ENCODE measurements at places on chromosomes 2 and 18. TPM values are rescaled to one million over a fixed set of nuclear protein-coding genes. Genes with fewer than 3 reads are reported as not detected.

EFEMP1 gene
- 43.9 TPM for total RNA-seq

SGO2 gene
- 13.1 TPM for total RNA-seq

ITM2C gene
- 169 TPM for total RNA-seq

GRCh38 chr18:78732273-78733210, 247.1 kb upstream of the SALL3 start:
- peaks cover 24% of the 10 kb centered on the region for H3K27me3 ChIP-seq
- H3K27ac ChIP-seq = no peak overlapping the region
- DNase-seq = no peak
- H3K4me1 ChIP-seq = peaks cover 11% of the 10 kb centered on the region
- H3K36me3 ChIP-seq = no peaks in the 10 kb centered on the region
- no peak overlapping the region for H3K4me3 ChIP-seq

- peaks cover 64% of the 10 kb centered on the region for H3K27me3 ChIP-seq
- no peaks in the 10 kb centered on the region for H3K36me3 ChIP-seq
- H3K4me1 ChIP-seq = peaks cover 23% of the 10 kb centered on the region
- DNase-seq = no peak
Observed at GRCh38 chr2:219726916-219727315, 99.5 kb downstream of the SLC4A3 start.

DNA sequence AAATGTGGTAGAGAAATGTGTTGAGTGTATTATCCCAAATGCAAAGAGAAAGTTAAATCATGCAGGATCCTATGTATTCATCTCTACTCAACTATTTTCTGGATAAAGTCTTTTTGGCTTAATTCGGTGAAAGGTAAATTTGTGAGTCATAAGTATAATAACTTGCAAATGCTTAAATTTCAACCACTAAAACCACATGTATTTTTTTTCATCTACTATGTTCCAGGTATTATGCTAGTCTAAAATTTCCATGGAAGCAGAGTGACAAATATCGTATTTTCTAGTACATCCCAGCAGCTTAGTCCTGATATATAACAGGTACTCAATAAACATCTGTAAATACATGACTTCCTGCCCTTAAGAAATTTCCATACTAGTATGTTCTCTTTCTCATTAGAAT, 6.2 kb downstream of the ALS2 start:
- no peak overlapping the region for H3K27ac ChIP-seq
- H3K4me3 ChIP-seq = no peak overlapping the region
- H3K27me3 ChIP-seq = no peaks in the 10 kb centered on the region

GRCh38 chr2:135893374-135893794, 17.1 kb upstream of the MCM6 start:
- H3K27me3 ChIP-seq = no peaks in the 10 kb centered on the region
- H3K4me1 ChIP-seq = no peaks in the 10 kb centered on the region
- DNase-seq = no peak
- no peak overlapping the region for H3K27ac ChIP-seq

DNA sequence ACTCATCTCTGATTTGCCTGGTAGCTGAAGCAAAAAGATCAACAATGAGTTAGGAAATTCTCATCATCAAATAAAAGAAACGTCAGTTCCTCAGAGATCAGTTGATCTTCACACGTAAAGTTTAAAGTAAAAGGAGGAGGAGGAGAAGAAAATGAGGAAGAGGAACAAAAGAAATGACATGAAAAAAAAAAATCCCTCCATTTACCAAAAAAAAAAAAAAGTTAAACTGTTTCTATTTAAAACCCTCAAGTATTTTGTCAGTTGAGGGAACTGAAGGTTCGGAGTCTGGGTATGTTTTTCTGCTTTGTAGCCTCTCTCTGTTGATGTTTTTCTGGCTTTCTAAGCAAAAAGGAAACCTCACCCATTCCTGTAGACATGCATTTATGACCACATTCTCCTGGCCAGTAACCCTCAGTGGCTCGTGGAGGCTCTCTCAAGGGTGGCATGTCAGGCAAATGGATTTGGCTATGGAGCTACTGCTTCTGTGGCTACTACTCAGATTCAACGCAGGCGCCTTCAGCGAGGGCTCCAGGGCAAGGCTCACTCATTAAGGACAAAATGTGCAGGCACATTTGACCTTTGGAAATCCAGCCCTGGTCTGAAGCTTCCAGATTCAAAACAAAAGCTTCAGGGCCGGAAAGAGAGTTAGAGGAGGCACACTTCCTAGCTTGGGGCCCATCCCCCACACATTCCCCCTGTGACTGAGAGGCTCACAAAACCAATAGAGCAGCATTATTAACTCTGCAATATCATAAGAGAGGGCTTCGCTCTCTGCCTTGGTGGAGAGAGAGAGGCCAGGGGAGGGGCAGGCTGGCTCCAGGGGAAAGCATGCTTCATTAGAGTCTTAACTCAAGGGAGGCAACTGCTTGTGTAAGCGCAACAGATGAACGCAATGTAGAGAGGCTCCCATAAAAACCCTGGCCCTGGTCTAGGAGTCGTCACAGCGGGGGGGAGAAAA, 22.3 kb downstream of the KLF7 start:
- peaks cover 26% of the 10 kb centered on the region for H3K4me1 ChIP-seq
- no peak for DNase-seq
- no peak overlapping the region for H3K4me3 ChIP-seq
- H3K27ac ChIP-seq = peak overlapping the region; percentile 79
- H3K36me3 ChIP-seq = peaks cover 7% of the 10 kb centered on the region

- peaks cover 5% of the 10 kb centered on the region for H3K4me1 ChIP-seq
- no peak overlapping the region for H3K4me3 ChIP-seq
- no peaks in the 10 kb centered on the region for H3K36me3 ChIP-seq
- no peak for DNase-seq
- H3K27me3 ChIP-seq = peaks cover 21% of the 10 kb centered on the region
Observed at GRCh38 chr2:239800785-239801386, 224.3 kb downstream of the NDUFA10 start.

DNA sequence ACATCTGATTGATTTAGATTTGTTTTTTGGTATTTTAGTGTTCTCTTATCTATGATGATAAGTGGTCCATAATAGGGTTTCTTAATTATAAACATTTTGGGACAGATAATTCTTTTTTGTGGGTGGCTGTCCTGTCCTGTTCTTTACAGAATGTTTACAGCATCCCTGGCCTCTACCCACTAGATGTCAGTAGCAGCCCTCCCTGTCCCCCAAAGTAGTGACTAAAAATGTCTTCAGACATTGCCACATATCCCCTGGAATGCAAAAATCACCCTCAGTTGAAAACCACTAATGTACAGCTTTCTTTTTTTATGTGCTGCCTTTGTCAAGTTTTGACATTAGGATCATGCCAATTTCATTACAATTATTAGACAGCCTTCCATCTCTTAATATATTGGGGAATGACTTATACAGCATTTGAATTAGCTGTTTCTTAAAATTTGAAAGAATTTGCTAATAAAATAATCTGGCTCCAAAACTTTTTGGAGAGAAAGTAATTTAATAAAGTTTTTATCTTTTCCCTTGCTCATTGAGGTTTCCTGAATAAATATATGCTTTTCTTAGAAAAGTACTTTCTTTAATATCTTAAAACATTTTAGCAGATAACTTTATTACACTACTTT, 19.5 kb downstream of the WIPF1 start:
- H3K4me1 ChIP-seq = no peaks in the 10 kb centered on the region
- DNase-seq = no peak
- H3K27me3 ChIP-seq = no peaks in the 10 kb centered on the region
- H3K4me3 ChIP-seq = no peak overlapping the region

DNA sequence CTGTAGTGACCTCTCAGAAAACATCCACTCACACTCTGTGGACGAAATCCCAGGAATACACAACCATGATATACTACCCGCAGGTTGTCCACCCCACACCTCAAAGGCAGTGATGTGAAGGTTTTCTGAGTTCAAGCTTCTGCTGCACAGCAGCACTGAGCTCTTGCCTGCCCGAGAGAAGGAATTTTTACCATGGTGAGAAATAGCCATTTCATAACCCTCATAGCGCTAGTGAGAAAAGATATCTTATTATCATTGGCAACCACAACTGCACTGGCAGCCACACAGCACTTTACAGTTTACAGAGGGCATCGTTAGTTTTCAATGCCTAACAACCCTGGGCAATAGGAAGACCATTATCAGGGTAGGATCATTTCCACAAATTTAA, 36.9 kb downstream of the NAPG start:
- H3K27ac ChIP-seq = no peak overlapping the region
- DNase-seq = no peak
- H3K27me3 ChIP-seq = no peaks in the 10 kb centered on the region

GRCh38 chr2:143582046-143582747, 453.0 kb downstream of the ARHGAP15 start:
- peaks cover 18% of the 10 kb centered on the region for H3K27me3 ChIP-seq
- H3K27ac ChIP-seq = no peak overlapping the region
- DNase-seq = no peak
- H3K4me1 ChIP-seq = no peaks in the 10 kb centered on the region
- H3K4me3 ChIP-seq = no peak overlapping the region

Measured in progenitor cell of endocrine pancreas (in vitro differentiated cells).